Cerebellum (tissue), 4 donors: ENCODE measurements at places on chromosomes 2 and 18. TPM values are rescaled to one million over a fixed set of nuclear protein-coding genes. Genes with fewer than 3 reads are reported as not detected.

- DNase-seq, result no peak
These were observed 3.0 kb downstream of the SH2D6 start for GRCh38 chr2:85421260-85422071.

- no peak for DNase-seq
These were observed 510.1 kb upstream of the SLC8A1 start for GRCh38 chr2:40962026-40962425.

- no peak for DNase-seq
These were observed 20.7 kb downstream of the DTYMK start for GRCh38 chr2:241665731-241666440.

- peak; percentile 85 for DNase-seq
These were observed 250.0 kb downstream of the TCF4 start for GRCh38 chr18:55337908-55338521.

DNA sequence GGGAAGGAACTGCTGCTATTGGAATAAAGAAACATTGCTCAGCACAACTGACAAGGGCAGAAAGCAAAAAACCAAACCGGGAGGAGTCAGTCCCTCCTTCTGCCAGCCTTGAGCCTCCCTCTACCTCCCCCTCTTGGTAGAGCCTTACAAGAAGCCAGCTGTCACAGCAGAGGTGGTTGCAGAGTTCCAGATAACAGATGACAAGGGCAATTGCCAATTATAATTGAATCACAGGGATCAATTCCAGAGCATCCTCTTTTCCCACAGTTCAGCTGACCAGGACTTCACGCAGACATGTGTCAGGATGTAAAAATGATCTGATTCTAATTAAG, 548.2 kb upstream of the LRRTM1 start:
- no peak for DNase-seq

GRCh38 chr2:61937886-61938285, 32.4 kb downstream of the COMMD1 start:
- peak; percentile 72 for DNase-seq

DNA sequence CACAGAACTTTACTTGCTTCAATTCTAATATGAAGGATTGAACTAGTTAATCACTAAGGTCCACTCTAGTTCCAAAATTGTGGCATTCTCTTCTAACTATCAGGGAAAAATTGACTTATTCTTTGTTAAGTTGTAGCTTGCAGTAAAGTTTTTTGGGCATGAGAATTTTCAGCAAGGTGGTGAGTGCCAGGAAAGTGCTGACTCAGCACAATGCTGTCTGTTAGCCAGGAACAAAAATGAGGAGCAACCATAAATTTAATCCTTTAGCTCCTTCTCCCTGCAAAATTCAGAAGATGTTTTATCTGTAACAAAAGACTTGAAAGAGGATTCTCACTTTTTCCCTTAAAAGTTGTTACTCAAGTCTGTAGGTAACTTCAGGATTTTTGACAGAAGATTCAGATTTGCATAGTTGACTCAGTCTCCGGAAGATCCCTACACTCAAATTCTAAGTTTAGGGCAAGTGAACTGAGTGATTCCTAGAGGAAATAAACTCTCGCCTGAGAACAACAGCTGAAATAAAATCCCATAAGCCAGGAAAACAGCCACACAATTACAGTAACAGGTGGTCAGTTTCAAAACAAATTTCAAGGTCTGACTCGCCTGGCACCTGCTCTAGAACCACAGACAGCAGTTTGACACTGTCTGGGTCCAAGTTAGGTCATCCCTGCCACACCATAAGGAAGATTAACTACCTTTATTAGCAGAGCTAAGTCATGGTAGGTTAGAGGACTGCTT, 20.2 kb upstream of the DARS1 start:
- no peak for DNase-seq

- DNase-seq, result no peak
These were observed 56.7 kb downstream of the CCDC74A start for GRCh38 chr2:131584380-131584779.

GRCh38 chr18:55483266-55483871, 104.6 kb downstream of the TCF4 start:
- no peak for DNase-seq

DNA sequence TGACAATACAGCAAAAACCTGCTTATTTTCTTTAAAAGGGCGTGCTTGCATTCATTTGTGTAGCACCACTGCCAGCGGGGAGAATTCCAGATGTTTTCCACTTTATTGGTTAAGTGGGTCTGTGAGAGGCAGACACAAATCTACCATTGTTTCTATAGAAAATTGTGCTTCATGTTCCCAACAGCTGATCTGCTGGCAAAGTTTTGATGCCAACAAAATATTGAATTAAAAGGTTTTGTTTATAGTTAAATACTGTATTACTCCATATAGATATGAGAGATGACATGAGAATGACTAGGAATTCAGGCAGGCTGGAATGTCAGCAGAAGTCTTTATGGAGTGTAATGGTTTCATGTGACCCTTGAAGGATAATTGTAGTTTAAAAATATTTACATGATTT, 182.7 kb downstream of the MC4R start:
- no peak for DNase-seq

KCNS3 gene
- total RNA-seq, result 4.6 TPM

TUBA3D gene
- total RNA-seq, result not detected

CLASP1 gene
- 158 TPM for total RNA-seq

CRYGA gene
- not detected for total RNA-seq

UPP2 gene
- 0.27 TPM for total RNA-seq

ASTL gene
- not detected for total RNA-seq
